ENCODE measurements at places on chromosomes 5 and 9.
A peak's percentile ranks its signal among the peaks of the same experiment; 100 is the strongest.

DNA sequence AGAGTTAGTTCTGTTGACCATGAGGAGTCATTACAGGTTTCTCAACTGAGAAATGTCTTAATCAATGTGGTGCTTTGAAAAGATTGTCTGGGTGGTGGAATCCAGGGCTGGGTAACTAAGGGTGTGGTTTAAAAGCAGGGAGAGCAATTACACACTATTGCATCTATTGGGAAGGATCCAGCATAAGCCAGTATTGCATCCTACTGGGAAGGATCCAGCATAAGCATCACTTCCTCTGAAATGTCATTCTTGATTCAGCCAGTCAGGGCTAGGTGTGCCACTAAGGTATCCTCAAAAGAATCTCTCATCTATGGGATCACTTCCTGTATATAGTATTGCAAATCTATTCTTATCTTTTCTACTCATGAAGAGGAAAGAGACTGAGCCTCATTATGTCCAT is 38.6 kb downstream of the ELOVL7 start:
- no peak for DNase-seq

GRCh38 chr9:74458832-74459231 is 38.3 kb upstream of the RORB start:
- DNase-seq: no peak

DNA sequence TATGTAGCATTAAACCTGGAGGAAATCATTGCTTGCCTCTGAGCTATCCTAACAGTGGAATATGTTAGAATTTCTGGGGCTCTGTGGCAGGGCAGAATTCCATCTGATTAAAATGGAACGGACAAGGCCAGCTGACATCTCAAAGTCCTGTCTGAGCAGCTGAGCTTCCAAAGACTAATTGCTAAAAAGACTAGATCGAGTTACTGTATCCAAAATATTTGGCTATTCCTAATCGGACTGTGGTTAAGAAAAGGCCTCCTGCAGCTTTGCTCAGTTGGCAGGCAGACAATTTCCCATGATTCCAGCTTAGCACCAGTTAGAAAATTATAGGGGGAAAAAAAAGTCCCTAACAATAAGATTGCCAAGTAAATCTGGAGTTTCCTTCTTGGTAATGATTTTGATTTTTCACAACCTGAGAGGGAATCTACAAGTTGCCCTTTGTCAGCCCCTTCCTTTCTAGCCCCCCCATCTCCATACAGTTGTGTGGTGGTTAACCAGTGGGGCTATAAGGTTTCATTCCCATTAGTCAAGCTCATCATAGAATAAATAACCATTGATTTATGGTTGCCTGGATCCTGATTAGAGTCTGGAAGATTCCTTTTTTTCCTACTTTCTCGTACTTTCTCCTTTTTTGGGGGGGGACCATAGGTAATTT is 26.4 kb downstream of the PTGR1 start:
- peak; percentile 91 for DNase-seq

GRCh38 chr9:132995879-132996278 is 17.4 kb downstream of the GFI1B start:
- DNase-seq: no peak

GRCh38 chr5:38323645-38324295 is 65.4 kb downstream of the EGFLAM start:
- peak; percentile 82 for DNase-seq

DNA sequence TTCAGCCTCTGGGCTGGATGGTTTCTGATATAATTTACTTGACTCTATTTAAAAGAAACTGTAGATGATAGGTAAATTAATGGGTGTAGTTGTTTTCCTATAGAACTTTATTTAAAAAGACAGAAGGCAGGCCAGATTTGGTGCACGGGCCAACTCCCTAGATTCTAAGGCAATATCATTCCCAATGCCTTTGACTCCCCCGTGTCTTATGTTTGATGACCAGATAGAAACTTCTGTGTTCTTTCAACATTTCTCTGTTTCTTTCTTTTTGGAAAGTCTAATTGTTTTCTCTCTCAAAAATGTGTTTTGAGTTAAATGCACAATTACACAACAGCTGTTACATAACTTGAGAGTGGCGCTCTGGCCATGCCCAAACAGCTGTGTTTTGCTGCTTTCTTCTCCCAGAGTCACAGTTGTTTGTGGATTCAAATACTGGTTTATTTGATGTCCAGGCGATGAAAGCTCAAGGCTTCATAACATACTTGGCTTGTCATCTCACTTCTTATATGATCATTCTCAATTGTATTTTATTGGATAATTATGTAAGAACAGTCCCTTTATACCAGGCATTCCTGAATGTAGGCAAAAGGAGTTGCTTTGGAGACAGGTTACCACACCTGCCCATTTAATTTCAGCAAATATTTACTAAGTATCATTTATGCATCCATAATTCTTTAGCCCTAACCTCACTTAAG is 1.7 kb upstream of the ALDH1A1 start:
- no peak for DNase-seq

DNA sequence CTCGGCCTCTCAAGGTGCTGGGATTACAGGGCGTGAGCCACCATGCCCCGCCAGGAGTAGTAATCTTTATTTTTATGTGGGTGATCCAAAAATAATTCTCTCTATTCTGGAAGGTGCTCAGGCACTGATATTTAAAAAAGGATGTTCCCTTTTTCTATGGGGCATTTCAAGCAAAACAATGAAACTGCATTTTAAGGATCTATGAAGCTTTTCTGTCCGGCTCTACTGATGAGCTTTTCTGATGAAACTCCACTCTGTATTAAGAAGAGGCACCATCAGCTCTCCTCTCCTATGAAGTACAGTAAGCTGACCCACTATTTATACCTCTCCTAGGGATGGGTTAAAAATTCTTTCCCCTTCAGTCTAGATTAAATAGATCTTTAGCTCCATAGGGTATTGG is 7.4 kb downstream of the ADAM19 start:
- DNase-seq: no peak

DNA sequence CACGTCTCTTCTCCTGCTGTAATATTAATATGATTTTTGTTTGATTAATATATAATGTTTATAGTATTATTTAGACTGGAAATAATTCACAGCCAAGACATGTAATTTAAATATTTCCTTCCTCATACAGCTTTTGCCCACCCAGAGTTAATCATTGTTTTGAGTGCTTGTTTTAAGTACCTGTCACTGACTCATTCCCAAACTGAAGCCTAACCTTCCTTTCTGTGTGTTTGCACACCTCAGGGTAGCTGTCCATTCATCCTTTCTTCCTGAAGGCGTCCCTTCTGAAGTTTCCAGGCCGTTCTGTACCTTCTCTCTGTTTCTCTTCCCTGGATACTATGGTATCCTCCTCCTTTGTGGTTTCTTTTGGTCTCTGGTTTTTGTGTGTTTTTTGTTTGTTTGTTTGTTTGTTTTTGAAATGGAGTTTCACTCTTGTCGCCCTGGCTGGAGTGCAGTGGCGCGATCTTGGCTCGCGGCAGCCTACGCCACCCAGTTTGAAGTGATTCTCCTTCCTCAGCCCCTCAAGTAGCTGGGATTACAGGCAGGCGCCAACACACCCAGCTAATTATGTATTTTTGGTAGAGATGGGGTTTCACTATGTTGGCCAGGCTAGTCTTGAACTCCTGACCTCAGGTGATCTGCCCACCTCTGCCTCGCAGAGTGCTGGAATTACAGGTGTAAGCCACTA is 312.4 kb downstream of the DOCK8 start:
- DNase-seq: no peak

DNA sequence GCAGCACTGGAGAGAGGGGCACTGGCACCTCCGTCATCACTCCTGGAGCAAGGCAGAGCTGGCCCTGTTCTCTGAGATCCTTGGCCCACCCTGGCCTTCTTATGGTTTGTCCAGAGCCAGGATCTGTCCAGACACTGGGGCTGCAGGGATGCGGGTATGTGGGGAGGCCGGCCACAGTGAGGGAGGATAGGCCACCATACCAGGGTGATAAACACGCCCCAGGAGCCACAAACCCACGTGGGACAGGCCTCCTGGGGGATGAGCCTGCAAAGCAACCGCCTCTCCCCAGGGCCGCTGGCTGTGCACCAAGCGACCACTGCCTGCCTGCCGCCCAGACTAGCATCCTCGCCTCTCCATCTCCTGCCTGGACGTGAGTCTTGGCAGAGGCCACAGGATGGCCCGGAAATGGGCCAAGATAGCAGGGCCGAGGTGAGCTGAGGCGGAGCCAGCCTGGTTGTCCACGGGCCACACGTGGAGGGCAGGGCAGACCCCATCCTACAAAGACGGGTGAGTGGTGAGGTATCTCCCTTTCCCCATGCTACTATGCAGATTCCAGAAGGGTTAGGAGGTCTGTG is 4.5 kb downstream of the OBP2A start:
- no peak for DNase-seq

GRCh38 chr9:97880336-97880735 is 27.3 kb downstream of the FOXE1 start:
- no peak for DNase-seq

DNA sequence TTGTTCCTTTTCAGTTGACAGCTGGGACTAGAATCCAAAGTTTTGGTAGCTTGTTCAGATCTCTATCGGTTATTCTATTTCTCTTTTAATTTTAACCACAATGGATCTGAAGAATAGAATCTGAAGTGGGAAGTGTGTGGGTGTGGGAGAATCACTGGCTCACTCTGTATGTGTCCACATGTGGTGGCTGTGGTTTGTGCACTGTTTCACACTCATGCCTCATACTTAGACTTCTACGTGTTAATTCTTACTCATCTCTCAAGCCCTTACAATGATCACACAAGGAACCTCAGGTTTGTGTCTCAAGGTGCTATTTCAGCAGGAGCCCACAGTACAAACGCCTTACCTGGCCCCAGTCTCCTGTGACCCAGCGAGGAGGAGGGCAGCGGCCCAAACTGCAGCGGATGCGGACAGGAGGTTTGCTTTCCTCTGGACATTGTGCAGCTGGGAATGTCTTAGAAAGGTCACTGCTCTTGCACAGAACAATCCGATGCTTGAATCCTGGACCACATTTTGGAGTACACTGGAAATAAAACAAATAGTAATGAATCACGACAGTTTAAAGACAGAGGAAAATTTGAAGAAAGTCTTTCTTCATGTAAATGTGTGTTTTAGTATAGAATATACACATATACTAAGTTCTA is 309.1 kb downstream of the ADAMTS6 start:
- peak; percentile 65 for DNase-seq

DNA sequence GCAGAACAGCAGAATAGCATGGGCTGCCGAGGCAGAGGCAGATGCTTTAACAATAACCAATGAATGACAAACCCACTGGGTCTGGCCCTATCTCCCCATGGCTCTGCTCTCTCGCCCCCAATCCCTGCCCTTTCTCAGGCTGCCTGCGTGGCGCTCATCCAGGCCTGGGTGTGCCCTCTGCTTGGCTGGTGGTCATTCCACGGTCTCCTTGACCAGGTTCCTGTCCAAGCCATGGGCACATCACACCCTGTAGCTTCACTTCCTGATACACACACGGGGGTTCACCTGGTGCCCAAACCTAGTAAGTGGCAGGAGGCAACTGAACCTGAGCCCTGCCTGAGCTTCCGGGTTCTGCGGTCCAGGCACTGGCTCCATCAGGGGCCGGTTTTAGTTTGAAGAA is 87.6 kb downstream of the DAP start:
- DNase-seq: no peak

- no peak for DNase-seq
Observed at GRCh38 chr5:149708981-149709594, 21.0 kb upstream of the PPARGC1B start.

GRCh38 chr5:150630461-150631325 is 9.8 kb upstream of the SYNPO start:
- DNase-seq: no peak

GRCh38 chr5:178350361-178351220 is 118.0 kb upstream of the PHYKPL start:
- DNase-seq: no peak

DNA sequence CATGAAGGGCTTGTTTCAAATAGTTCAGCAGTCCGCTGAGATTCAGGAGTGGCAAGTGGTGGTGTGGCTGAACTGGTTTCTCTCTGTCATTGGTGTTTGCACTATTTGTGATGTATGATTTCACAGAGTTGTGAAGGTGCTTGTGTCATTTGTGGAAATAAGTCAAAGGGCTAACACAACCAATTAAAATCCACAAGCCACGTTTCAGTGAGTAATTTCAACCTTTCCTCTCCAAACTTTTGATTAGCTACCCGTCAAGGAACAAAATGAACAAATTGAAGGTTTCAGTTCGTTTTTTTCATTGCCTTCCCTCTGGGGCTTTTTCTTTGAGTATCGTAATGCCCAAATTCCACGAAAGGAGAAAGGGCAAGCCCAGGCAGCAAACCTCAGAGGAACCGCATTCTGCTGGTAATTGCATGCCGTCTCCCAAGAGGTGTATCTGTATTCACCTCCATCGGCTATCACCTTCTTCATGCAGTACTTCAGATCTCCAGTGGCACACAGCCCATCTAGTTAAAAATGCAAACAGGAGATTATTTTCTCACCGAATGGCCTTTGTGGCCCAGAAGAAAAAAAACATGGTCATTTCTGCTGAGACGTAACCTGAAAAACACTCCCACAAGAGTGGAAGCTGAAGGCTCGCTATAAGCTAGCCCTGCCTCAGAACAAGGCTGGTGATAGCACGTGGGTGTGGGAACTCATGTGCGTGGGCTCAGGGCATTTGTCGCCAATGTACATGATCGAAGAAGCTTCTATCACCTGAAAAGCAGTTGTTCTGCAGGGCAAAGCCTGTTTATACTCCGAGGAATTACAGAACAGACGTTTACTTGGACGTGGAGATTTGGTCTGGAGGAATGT is 197.1 kb downstream of the NR3C1 start:
- DNase-seq: no peak

- no peak for DNase-seq
Observed at GRCh38 chr5:133249593-133249992, 197.8 kb downstream of the HSPA4 start.

DNA sequence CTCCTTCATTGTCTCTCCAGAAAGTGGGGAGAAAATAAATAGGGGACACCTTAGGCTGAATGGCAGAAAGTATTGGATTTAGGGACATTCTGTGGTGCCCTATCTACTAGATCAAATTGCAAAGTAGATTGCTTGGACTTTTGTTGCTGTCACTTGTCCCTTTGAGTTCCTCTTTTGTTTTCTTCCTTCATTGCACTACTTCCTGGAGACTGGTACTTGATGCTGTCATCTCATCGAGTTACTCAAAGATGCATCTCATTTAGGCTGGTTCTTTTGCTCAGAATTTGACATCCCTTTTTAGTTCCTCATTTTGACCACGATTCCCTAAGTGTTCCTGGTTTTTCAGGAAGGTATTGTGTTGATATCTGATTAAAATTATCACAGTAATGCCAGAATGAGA is 137.6 kb downstream of the ADGRV1 start:
- DNase-seq: no peak

DNA sequence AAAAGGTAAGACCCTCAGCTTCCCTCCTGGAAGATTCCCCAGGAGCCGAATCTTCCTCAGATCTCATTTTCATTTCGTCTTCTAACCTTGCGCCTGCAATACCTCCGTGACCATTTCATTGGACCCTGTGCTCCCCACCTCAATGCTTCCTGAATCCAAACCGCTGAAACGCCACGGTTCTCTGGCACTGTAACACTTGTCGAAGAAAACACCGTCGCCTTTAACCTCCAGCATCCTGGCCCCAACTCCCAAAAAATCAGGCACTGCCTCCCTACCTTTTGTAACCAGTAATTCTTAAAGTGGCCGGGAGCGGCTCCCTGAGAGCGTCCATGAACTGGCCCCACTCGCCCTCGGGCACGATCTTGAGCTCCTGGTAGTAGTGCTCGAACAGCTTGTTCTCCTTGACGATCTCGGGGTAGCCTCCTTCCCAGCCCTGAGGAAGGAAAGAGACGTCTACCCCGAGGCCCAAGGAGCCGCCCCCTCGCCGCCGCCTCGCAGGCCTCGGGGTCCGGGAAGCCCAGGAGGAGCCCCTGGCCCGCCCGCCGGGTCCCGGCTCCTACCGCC is 438 bp downstream of the NSUN2 start:
- peak; percentile 12 for DNase-seq

GRCh38 chr9:78821126-78821822 is 524.3 kb downstream of the PSAT1 start:
- DNase-seq: peak; percentile 43

GRCh38 chr5:78634634-78635033 is 13.9 kb downstream of the LHFPL2 start:
- DNase-seq: no peak
